ENCODE measurements at places on chromosomes 6 and 20. TPM values are rescaled to one million over a fixed set of nuclear protein-coding genes. Genes with fewer than 3 reads are reported as not detected.

The PSORS1C2 gene
- not detected for total RNA-seq

The BNIP5 gene
- not detected for total RNA-seq

The MOG gene
- total RNA-seq, result not detected

The CHRNA4 gene
- not detected for total RNA-seq

The PRR18 gene
- total RNA-seq, result 0.34 TPM

The KIF25 gene
- 0.94 TPM for total RNA-seq

The KIF16B gene
- 30.7 TPM for total RNA-seq

The TCF21 gene
- total RNA-seq, result 0.44 TPM

The RAB5IF gene
- total RNA-seq, result 76.0 TPM

Data from subcutaneous adipose tissue (tissue), 4 donors.